ENCODE measurements at places on chromosomes 5 and 9. TPM values are rescaled to one million over a fixed set of nuclear protein-coding genes. Genes with fewer than 3 reads are reported as not detected.

CDHR2 gene
- 2.8 TPM for total RNA-seq

SLC25A2 gene
- 0.92 TPM for total RNA-seq

DNAI1 gene
- not detected for total RNA-seq

FCN2 gene
- total RNA-seq: not detected

ZBTB5 gene
- 13.6 TPM for total RNA-seq

SEMA5A gene
- total RNA-seq: 0.60 TPM

GTF2H2C gene
- total RNA-seq: 46.6 TPM

DPM2 gene
- total RNA-seq: 60.9 TPM

HACD4 gene
- 9.6 TPM for total RNA-seq

TMEM8B gene
- 6.5 TPM for total RNA-seq

PGM5 gene
- total RNA-seq: 0.20 TPM

PALM2AKAP2 gene
- not detected for total RNA-seq

CCNH gene
- total RNA-seq: 64.2 TPM

PCDHB14 gene
- total RNA-seq: 0.12 TPM

CTXN3 gene
- not detected for total RNA-seq

MAP1B gene
- 0.33 TPM for total RNA-seq

FNIP1 gene
- total RNA-seq: 26.7 TPM

CCIN gene
- total RNA-seq: not detected

PCDHA9 gene
- not detected for total RNA-seq

- no peak for DNase-seq
Observed at GRCh38 chr5:175508896-175509295, 30.5 kb downstream of the SFXN1 start.

- no peak for DNase-seq
Observed at GRCh38 chr9:78830301-78830700, 533.4 kb downstream of the PSAT1 start.

- DNase-seq: no peak
Observed at GRCh38 chr5:39876146-39876545, 451.4 kb upstream of the DAB2 start.

- DNase-seq: no peak
Observed at GRCh38 chr5:55821731-55822512, 29.2 kb upstream of the IL31RA start.

DNA sequence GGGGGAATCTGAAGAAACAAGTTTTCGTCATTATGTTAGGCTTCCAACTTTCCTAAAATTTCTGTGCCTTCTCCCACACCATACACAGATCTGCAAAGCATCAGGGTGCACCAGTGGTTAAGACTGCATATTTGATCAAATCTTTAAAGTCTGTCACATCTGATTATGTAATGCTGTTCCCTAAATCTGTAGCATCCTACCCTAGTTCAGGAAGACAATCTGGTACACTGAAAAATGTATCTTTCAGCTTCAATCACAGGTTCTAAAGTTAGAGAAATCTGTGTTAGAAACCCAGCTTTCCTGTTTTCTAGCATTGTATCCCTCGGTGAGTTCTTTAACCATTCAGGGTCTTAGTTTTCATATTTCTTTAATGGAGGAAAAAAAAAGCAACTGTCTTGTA, 3.9 kb downstream of the SSBP2 start:
- no peak for DNase-seq

- no peak for DNase-seq
Observed at GRCh38 chr5:33409435-33410170, 31.2 kb upstream of the TARS1 start.

DNA sequence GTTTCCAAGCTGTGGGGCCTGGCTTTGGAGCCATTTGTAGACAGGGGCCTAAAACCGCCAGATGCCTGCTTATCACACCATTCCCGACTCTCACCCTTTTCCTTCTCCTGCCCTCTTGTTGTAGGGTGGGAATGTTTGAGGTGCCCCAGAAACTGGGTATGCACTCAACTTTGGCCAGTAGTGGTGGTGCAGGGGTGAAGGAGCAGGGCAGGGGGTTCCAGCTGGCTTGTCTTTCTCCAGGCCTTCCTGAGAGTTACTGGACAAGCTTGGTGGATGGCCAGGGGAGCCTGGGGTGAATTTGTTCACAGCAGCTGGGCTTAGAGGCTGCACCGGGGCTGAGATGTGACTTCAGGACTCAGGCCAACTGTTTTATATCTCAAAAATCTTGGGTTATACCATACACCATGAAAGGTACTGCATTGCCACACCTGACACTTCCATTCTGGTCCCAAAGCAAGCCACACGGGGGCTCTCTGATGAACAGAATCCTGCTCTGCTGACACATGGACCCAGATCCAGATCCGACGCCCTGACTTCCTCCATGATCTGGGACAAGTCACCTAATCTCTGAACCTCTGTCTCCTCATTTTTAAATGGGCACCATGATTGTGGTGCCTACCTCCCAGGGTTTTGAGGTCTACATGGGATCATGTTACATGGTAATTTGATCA, 62.1 kb downstream of the DAB2IP start:
- no peak for DNase-seq

GRCh38 chr5:113390224-113390623, 44.6 kb downstream of the TSSK1B start:
- no peak for DNase-seq

DNA sequence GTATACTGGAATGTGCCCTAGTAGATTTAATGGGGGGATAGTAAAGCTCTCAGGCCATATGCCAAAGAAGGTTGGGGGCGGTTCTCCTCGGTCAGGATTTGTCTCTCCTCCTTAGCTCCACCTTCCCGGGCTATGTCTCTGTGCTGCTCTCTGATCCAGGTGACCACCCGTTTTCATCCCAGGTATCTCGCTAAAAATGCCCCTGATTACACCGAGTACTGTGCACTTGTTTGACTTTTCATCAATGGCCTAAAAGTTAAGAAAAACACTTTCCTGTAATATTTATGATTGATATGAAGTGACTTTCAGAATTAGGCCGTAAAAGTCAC, 724 bp downstream of the NDUFS6 start:
- DNase-seq: no peak

- no peak for DNase-seq
Observed at GRCh38 chr5:68159224-68159951, 56.2 kb upstream of the PIK3R1 start.

GRCh38 chr9:5630081-5630507, 1.2 kb downstream of the RIC1 start:
- DNase-seq: no peak

DNA sequence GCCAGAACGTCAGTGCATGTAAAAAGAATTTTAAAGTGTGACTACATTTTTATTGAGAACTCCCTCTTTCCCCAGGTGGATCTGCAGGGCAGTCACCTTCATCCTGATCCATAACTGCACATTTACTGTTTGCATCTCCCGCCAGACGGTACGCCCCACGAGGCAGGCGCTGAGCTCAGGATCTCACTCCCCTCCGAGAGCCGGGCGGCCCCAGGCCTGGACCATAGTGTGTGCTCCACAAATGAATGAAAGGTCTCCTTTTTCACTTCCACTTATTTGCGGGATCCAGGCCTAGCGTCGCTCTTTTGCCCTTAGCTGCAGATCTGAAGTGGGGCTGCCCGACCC, 378 bp downstream of the DROSHA start:
- DNase-seq: no peak

GRCh38 chr5:100863739-100864138, 39.3 kb downstream of the ST8SIA4 start:
- no peak for DNase-seq

DNA sequence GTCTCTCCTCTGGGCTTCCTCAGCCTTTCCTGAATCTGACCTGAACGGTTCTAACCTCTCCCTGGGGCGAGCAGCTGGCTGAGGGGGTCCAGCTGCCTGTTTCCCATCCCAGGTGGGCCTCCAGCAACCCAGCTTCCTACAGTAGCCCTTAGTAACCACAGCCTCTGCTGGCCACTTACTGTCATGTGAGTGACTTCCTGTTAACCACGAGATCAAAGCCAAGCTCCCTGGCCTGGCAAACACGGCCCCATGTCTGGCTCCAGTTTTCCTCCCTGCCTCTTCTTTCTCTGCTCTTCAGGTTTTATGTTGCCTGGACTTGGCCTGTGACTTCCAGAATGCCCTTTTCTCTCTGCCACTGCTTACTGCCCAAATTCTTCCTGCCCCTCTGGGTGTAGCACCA, 47.2 kb upstream of the DAB2IP start:
- no peak for DNase-seq

DNA sequence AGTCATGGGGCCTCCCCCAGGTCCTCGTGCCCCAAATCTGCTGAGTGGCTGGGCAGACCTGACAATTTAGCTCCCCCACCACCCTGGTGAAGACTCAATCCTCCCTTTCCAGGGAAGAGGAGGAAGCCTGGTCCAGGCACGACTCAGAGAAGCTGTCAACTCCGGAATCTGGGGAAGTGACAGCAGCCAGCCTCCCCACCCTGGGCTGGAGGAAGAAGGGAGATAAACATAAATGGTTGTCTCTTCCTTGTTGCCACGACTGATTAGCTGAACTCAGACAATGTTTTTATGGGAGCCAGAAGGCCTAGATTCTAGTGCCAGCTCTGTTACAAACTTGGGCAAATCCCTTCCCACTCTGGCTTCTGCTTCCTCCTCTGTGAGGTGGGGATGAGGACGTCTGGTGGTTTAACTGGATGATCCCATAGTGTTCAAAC, 15.4 kb downstream of the CCDC69 start:
- no peak for DNase-seq

- no peak for DNase-seq
Observed at GRCh38 chr9:134889386-134890154, 9.0 kb downstream of the FCN2 start.

GRCh38 chr9:23160952-23161469, 665.0 kb downstream of the ELAVL2 start:
- no peak for DNase-seq

DNA sequence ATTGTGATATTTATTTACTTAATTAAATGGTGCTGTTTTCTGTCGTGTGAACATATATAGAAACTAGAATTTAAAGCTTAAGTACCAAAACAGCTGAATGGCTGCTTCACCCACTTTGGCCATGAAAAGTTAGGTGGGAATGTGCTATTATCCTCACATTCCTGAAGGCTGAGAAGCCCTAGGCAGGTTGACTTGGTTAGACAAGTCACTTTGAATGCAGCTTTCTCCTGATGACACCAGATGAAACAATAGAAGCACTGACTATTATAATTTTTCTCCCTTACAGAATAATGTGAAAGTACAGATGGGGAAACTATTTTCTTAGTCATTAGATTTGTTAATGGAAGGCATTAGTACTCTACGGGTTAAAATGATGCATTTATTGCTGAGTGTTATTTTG, 65.1 kb upstream of the C5orf46 start:
- no peak for DNase-seq

- DNase-seq: no peak
Observed at GRCh38 chr5:45279109-45279508, 417.1 kb downstream of the HCN1 start.

GRCh38 chr5:57832875-57833274, 350.3 kb upstream of the ACTBL2 start:
- DNase-seq: no peak

GRCh38 chr5:119353213-119353612, 2.6 kb upstream of the TNFAIP8 start:
- DNase-seq: no peak

- DNase-seq: no peak
Observed at GRCh38 chr5:6188344-6188743, 190.0 kb downstream of the MED10 start.

- no peak for DNase-seq
Observed at GRCh38 chr5:33939556-33940262, 3.5 kb downstream of the RXFP3 start.

GRCh38 chr9:137454145-137454596, 5.0 kb downstream of the NSMF start:
- DNase-seq: no peak

- no peak for DNase-seq
Observed at GRCh38 chr5:102700120-102700831, 54.8 kb upstream of the PAM start.

- peak; percentile 52 for DNase-seq
Observed at GRCh38 chr9:113580041-113580953, 116.8 kb downstream of the RGS3 start.

DNA sequence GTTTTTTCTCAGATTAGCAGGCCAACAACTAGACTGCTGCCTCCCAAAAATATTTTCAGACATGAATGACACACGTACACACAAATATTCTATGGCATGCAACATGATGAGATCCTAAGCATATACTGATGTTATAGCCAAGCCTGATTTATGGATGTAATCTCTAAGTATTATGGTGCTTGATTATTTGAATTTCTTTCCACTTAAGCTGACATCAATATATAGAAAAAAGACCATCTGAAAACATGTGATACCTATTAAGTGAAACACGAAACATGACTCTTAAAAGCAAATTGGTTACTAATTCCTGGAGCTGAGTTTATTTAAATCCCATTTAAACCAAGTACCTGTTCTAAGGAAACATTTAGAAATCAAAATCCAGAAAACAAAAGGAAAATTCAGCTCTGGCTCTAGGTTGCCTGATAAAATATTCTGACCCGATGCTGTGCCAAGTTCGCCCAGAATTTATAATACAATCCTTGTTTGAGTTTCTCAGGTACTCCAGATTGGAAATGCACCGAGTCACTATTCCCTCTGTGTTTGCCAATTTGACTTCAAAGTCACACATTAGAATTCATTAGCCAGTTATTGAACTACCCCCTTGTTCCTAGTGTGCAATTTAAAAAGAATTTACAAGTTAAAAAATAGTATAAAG, 548.6 kb downstream of the CSNK1G3 start:
- no peak for DNase-seq

GRCh38 chr9:4661611-4662010, 483 bp upstream of the PLPP6 start:
- DNase-seq: no peak

- DNase-seq: peak; percentile 72
Observed at GRCh38 chr5:132055808-132056609, 4.4 kb upstream of the IL3 start.

DNA sequence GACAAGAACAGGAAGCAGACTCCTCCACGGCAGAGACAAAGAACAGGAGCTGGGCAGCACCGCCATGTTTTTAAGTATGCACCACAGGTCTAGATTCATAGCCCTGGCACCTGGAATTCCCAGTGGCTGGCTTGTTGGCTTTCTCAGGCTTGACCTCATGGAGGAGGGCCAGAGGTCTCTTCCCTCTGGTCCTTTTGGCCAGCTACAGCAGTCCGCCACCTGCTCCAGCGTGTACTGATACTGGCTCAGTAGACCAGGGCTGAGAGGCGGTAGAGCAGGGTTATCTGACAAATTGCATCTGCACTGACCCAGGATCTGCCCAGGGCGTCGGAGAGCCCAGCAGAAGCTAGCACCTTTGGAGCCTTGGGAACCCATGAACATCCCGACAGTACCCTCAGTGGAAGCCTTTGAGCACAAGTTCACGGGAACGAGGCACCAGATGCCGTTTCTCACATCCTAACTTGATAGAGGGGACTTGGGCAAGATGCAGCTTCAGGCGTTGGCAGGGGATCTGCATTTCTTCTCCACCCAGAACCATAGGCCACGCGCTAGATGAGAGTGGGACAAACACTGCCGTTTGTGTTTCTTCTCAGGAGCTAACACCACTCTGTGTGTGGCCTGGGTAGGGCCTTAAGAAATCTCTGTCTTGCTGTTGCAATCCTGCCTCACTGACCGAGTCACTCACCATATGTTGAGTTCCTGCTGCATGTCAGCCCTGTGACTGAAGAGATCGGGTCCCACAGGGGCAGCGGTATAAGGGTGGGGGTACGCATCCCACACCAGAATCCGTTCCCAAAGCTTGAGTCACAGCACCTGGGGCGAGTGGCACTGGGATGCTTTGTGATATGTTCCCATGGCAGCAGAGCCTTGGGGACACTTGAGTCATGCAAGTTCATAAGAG, 90.3 kb upstream of the OTULINL start:
- no peak for DNase-seq
